ENCODE measurements at places on chromosomes 11 and 22.

GRCh38 chr11:8036986-8037385 is 44.0 kb upstream of the TUB start:
- DNase-seq = no peak

- DNase-seq = no peak
Observed at GRCh38 chr11:112878033-112878601, 83.1 kb upstream of the NCAM1 start.

GRCh38 chr11:40168414-40168813 is 1291.0 kb downstream of the LRRC4C start:
- no peak for DNase-seq

GRCh38 chr11:110185599-110185998 is 92.4 kb downstream of the ZC3H12C start:
- DNase-seq = no peak

GRCh38 chr22:38829485-38829884 is 14.3 kb downstream of the NPTXR start:
- DNase-seq = no peak

DNA sequence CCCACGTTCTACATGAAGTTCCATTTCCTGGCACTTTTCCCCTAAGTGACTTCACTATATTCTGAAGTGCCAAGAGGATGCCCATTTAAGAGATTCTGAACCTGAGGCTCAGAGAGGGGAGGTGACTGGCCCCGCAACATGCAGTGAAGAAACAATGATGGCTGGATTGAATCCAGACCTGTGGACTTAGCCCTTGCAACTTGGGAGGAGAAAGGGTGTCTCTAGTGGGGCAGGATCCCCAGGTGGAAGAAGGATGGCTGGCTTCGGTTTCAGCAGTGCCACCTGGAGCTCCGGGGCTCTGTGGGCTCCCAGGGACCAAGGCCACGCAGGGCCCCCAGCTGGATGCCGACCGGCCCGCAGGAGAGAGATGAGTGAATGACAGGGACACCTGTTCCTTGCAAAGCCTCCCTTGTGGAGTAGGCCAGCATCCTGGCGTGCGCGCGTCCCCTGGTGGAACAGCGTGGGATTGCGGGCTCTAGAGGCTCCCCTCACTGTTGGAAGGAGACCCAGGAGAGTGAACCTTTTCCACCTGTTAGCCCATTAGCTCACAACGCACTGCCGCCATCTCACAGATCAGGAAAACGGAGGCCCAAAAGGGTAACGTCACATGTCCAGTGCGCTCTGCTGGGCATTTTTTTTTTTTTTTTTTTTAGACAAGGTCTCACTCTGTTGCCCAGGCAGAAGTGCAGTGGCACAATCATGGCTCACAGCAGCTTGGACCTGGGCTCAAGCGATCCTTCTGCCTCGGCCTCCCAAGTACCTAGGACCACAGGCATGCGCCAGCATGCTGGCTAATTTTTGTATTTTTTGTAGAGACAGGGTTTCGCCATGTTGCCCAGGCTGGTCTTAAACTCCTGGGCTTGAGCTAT is 104.7 kb downstream of the KIAA1671 start:
- DNase-seq = no peak

DNA sequence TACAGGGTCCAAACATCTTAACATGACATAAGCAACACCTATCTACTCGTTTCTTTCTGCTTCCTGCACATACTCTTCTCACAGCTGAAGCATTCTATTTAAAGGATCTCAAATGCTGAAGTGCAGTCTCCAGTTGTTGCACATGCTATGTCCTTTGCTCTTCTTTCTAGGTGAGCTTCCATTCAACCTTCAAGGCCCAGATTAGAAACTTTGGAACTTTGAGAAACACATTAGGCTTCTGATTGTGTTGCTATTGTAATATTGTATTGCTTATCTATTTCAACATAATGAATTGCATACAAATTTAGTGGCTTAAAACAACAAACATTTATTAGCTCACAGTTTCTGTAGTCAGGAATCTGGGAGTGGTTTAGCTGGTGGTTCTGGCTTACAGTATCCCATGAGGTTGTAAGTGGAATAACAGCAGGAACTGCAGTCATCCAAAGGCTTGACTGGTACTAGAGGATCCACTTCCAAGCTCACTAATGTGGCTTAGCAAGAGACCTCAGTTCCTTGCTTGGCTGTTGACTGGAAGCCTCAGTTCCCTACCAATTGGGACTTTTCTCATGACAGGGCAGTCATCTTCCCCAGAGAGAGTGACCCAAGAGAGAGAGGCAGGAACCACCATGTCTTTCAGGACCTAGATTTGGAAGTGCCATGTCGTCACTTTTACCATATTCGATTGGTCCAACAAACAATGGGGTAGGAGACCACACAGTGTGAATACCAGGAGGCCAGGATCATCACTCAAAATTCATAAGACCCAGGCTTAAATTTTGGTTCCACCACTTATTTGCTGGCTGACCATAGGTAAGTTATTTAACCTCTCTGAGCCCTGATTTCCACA is 27.2 kb upstream of the RASSF10 start:
- DNase-seq = no peak

GRCh38 chr11:108340973-108341372 is 118.1 kb downstream of the ATM start:
- peak; percentile 65 for DNase-seq

GRCh38 chr11:109961261-109961660 is 131.9 kb upstream of the ZC3H12C start:
- no peak for DNase-seq

DNA sequence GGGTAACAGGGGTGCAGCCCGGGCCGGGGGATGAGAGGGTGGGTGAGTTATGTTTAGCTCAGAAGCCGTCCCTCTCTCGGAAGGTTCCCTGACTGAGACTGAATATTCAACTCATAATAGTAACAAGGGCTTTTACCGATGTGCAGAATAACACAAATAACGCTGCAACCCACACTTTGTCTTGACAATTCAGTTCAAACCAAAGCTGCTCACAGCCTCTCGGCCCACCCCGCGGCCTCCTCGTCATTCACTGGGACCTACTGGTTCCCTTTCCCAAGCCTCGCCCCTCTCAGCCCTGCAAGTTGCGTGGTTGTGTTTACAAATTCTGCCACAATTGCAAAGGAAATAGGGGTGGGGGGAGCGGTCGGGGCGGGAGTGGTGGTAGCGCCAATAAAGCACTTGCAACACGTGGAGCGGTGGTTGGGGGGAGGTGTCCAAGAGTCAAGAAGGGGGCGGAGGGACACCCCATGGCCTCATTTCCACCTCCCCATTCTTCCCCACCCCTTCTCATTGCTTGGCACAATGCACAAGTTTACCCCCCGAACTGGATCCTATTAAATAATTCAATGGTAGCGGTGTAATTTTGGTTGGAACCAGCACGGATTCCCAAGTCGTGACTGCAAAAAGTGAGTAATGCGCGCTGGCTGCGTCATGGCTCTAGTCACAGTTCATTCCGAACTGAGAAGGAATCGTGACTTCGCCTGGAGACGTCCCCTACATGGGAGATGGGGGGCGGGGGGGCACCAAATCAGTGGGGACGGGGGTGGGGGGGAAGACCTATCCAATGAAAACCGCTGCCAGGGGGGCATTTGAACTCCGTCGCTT is 102.0 kb upstream of the HSD17B12 start:
- DNase-seq = no peak

DNA sequence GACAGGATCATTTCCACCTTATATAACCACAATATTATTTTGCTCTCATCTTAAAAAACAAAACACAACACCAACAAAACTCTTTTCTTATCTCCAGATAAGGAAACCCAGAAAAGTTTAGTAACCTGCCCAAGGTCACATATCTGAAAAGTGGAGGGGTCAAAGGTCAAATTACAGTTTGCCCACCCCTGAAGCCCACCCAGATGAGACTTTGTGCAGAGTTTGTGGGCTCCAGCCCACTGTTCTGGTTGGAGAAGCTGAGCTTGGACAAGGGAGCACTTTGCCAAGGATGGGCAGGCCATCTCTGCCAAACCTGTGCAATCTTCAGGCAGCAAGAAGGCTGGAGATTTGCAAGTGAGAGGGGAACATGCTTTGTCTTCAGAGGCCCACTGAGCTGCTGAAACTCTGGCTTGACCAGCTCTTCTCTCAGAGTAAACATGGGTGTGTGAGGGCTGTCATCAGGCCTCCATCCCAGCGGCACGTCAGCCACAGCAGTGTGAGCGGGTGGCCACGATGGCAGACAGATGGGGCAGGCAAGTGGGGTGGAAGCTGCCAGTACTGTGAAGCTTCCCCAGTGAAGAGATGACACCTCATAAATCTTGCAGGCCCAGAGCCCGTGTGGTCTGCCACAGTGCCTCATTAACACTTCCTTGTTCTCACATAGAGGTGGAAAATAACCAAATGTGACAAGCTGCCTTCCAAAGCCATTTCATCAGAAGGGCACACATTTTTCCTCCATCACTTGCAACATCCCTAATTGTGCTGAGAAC is 111.8 kb downstream of the CCDC81 start:
- DNase-seq = no peak

- DNase-seq = no peak
Observed at GRCh38 chr11:74627381-74627780, 35.0 kb downstream of the POLD3 start.

- DNase-seq = no peak
Observed at GRCh38 chr22:26460202-26460601, 23.4 kb downstream of the HPS4 start.

DNA sequence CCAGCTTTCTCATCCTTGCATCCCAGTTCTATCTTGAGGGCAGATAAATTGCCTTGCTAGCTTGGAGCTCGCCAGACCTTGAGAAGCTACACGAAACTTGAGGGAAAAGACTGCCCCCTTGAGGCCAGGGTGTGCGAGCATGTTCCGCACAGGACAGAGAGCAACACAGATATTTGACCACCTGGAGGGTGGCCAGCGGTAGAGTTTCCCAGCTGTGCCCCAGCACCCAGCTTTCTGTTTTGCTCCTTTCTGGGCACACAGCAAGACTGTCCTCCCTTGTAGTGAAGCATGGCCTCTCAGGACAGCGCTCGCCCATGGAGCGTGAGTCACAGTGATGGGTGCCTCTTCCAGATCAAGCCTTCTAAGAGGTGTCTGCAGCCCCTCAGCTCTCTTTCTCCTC is 23.5 kb downstream of the SPATA19 start:
- DNase-seq = no peak

DNA sequence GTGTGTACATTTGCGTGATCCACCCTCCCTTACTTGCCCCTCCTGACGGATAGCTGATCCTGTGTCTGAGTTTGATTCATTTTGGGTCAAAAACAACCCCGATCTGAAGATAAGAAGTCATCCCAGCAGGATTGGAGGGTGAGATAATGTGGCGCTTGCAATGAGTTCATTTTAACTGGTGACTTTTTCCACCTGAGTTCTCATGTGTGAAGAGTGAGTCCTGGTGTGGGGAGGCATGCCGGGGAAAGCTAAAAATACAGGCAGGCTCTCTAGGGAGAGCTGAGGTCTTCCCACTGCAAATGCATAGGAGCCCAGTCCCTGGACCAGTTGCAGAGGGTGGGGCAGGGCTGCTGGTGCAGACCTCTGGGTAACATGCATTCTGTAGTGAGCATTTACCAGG is 35.7 kb upstream of the ELF5 start:
- DNase-seq = peak; percentile 18

DNA sequence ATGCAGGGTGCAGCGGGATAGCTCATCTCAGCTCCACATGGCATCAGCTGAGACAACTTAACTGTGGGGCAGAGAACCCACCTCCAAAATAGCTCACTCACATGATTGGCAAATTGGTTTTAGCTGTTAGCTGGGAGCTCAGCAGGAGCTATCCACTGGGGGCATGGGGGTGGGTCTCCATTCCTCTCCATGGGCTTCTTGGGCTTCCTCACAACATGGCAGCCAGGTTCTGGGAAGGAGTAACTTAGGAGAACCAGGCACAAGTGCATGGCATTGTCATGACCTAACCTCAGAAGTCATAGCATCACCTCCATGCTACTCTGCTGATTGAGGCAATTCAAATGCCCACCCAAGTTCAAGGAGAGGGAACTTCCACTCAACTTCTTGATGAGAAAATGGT is 85.5 kb downstream of the MN1 start:
- no peak for DNase-seq

DNA sequence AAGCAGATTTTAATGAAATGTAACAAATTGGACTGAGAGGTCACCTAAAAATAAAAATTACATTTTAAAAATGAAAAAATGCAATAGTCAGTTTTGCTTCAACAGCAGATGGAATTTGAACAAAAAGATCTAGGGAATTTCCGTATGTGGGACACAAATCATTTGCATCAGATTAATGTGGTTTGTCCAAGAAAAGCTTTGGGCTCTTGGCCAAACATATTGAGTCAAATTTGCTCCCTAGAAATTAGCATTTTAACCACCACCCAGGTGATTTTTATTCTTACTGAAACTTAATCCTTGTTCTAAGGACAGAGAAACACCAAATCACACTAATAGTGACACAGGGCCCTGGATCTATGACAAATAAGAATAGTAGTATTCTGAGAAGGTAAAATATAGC is 1477.8 kb downstream of the FAM181B start:
- no peak for DNase-seq

DNA sequence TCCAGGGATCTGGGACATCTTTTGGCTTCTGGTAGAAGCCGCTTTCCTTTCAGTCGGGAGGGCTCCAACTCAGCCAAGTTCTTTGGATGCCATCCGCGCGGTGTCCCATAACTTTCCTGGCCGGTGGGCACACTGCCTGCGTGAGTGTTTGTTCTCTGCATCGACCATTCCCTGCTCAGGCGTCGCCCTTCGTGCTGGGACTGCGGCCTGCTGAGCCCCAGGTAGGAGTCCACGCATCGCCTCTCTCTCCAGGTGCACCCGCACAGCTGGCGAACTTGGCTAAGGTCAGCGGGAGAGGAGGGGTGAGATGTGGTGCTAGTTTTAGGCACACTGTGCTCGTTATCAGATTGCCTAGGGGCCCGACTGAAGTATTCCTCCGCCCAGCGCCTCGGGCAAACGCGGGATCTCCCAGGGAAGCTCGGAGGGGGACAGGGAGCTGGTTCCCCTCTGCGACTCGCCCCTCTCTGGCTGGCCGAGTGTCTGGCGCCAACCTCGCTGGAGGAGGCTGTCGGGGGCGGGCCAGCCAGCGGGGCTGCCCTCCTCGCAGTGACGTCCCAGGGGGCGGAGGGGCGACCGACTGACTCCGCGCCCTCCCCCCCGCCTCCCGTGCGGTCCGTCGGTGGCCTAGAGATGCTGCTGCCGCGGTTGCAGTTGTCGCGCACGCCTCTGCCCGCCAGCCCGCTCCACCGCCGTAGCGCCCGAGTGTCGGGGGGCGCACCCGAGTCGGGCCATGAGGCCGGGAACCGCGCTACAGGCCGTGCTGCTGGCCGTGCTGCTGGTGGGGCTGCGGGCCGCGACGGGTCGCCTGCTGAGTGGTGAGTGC is at the start of gene LAYN:
TSS of gene LAYN (plus strand) at position 607 of the 823 bp plus-strand sequence. CDS start at position 731, 124 bp downstream.
- no peak for DNase-seq

GRCh38 chr11:134662629-134663360 is 250.8 kb upstream of the B3GAT1 start:
- no peak for DNase-seq

GRCh38 chr22:22087854-22088657 is 105.5 kb upstream of the TOP3B start:
- DNase-seq = no peak

- DNase-seq = no peak
Observed at GRCh38 chr11:35272391-35272902, 133.5 kb downstream of the CD44 start.

DNA sequence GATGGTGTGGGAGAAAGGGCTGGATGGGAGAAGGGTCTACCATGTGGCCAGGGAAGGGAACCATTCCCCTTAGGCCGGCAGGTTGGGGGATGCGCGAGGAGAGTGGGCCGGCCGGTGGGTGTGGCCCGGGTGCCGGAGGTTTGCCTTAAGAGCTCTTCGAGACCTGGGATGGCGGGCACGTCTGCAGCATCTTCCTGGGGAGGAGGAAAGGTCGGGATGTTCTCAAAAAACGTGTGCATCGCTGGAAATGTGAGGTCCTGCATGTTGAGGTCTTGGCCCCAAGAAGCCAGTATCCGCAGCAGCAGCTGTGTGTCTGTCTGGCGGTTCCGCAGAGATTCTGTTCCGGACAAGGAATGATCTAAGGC is 1.4 kb downstream of the NAV2 start:
- no peak for DNase-seq

All from kidney epithelial cell (primary cell).